ENCODE measurements at places on chromosomes 3 and 15.

GRCh38 chr3:185308126-185308754, 54.4 kb upstream of the EHHADH start:
- DNase-seq, result peak; percentile 55

- DNase-seq, result no peak
These were observed 57.9 kb downstream of the RLBP1 start for GRCh38 chr15:89163271-89164055.

DNA sequence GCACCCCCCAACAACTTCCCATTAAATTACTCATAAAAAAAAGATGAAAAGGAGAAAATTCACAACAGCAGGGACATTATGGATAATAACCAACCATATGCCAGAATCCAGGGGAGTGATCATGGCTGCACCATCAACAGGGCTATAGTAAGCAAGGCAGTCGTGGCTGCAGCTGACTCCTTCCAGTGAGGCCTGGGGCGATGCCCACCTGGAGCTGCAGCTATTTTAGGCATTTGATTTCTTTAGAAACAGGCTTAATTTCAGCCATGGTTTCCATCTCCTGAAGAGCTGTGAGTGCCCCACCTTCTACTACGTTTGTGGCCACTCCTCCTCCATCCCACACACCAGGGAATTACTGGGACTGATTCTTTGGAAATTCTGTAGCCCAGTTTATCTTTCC, 84.0 kb downstream of the MINAR1 start:
- no peak for DNase-seq

DNA sequence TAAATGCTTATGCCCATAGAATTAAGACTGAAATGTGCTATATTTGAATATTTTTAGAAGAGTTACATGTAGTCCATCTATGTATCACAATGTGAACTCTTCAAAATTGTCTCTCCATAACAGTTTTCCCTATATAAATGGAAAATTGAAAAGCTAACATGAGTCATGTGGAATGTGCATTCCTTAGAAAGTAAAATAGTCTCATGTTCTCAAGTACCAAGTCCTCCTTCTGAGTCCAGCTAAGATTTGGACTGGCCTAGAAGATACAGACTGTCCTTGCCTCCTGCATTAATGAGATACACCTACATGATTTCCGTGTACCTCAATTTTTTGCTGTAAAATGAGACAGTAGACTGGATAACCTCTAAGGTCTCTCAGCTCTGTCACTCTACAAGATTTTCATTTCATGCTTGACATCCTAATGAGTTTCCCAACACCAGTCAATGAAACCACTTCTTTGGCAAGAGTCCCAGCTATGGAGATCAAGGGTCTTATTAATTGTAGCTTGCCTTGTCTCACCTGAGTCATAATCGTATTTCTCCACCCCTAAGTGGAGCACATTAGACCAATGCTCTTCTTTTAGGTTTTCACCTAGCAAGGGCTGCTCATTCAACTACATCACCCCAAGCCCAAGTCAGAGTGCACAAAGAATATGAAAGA, 350.6 kb upstream of the IL12A start:
- DNase-seq, result no peak

DNA sequence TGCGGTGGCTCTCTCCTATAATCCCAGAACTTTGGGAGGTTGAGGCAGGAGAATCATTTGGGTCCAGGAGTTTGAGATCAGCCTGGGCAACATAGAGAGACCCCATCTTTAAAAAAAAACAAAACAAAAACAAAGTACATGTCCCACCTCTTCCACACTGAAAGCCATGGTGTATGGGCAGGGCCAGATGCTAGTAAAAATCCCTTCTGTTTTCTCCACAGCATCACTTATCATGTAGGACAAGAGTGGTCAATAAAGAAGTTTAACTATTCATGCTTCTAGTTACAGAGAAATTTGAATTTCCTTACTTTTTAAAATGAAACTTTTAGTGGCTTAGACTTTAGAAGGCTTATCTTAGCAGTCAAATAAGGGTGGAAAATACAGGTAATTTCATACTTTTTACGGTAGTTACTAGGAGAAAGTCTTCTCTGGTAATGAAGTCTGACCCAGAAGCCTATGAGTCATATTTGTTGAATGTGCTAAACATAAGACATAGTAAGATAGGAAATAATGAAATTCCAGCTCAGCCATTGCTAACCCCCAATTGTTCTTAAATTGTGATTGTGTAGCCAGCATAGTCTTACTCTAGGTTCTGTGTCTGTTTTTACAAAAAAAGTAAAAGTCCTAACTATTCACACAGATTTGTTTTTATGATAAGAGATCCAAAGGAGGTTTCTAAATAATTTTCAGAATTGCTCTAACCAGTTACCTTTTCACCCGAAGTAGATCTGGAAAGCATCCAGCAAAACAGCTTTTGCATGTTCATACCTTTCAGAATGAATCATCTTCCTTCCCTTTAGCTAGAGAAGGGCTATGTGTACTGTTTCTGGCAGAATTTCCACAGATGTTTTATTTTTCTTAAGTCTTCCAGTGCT, 16.4 kb upstream of the ZNF609 start:
- DNase-seq, result no peak

GRCh38 chr15:27583651-27584050, 515.5 kb downstream of the OCA2 start:
- no peak for DNase-seq

DNA sequence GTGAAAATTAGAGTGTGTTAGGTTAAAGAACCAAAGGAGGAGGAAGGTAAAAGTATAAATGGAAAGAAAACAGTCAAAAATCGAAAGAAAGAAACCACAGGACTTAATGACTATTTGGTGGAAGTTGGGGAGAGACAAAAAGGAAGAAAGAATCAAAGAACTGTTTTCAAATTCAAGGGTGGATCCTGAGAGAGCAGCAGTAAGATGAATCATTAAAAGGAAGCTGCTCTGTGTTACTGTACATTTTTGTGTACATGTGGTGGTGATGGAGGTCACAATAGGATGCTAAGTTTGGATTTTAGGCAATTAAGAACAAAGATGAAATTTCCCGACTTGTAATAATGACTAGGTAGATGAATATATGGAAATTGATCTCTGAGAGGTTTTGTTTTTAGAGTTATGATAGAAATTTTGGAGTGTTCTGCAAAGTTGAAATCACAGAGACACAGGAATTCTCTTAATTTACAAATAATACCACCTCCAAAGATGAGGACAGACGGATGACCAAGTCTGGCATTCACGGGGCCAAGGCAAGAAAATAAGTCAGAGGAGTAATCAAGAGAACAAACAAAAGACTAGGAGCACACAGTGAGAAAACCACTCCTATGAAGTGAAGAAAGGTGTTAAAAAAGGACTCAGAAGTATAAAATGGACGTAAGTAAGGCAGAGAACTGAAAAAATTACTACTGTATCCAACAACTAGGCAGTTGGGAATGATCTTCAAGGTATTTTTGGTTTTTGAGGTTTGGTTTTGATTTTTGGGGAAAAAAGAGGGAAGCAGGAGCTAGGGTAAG, 7.1 kb downstream of the DHX36 start:
- no peak for DNase-seq

DNA sequence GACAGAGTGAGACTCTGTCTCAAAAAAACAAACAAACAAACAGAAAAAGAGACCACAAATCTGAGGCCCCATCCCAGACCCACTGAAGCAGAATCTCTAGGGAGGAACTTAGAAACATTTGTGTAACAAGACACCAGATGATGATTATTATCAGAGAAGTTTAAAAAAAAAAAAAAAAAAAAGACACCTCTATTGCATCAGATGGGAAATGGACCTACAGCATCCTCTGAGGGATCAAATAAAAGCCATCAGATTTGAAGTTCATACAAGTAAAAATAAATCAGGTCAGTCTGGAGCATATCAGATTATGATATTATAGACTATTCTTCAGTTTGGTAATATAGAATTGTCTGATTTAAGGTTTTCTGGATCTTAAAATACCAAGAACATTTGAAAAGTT, 21.9 kb upstream of the LIPC start:
- DNase-seq, result no peak

DNA sequence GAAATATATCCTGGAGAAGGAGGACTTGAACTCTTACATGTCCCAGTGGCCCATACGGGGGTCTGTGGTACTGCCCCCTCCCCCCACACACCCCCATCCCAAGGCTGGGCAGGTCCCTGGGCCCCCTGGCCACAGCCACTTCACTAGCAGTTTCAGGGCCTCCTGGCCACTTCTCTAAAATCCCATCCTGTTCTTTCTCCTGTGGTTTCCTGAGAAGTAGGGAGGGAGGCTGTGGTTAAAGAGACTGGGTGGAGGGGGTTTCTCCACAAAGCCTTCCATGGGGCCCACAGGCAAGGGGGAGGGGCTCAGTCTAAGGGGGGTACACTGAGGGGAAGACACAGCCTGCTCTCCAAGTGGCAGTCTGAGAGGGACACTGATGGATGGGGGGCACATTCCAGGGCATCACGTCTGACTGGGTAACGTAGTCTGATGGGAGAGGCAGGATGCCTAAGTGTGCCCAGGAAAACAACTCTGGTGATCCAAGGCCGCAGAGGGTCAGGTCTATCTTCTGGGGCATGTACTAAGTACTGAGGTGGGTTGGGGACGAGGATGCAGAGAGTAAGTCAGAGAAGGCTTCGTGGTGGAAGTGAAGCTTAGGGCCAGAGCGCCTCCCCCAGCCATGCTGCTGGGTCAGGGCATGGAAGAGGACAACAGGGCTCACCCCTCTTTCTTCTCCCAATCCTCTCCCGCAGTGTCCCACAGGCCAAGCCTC, 48.0 kb upstream of the C15orf39 start:
- DNase-seq, result peak; percentile 52

DNA sequence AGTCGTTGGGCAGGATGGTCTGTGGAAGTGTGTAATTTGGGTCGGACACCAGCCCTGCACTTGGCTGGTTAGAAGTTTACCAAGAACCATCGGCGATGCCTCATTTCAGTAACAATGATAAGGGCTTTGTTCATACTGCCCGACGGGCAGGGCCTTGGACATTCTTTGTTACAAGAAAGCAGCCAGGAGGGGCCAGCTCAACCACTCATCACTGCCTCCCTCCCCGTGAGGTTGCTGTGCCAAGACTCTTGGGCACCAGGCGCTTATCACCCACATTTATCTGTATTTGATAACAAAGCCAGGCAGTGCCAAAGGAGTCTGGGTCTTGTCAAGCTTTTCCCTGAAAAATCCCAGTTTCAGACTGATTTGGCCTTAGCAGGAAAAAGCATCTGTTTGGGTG, 235.0 kb downstream of the ADAMTS17 start:
- no peak for DNase-seq

DNA sequence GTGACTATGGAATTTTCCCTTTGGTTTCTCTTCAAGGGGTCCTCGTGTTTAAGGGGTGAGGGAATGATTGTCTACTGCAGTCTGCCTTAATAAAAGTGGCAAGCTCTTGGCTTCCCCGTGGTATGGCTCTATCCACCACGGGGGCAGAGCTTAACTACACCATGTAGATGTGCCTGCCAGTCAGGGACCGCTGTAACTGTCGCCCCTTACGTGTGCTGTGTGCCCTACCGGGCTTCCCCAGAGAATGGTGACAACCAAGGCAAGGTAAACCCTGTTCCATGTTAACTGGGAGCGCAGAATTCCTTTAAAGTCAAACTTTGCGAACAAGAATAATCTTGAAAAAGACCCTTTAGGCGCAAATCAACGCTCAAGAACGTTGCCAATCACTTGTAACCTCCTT, 966 bp upstream of the C3orf80 start:
- DNase-seq, result no peak

- no peak for DNase-seq
These were observed 33.1 kb downstream of the CEP152 start for GRCh38 chr15:48777645-48778330.

DNA sequence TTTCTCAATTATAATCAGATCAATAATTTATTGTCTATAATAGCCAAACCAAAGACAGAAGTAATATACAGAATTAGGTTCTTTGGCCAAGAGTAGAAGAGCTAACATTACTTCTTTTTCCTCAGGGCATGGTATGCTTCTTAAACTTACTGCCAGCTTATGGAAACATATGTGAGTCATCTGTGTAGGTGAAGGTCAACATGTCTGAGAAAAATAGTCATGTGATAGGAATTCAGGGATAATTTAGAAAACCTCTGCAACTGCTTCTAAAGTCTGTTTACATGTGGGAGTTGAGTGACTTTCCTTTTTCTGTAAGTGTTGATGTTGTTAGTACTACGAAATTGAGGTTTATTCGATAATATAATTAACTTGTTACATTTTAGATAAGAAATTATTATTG, 19.2 kb upstream of the MAP6D1 start:
- no peak for DNase-seq

GRCh38 chr3:31408720-31409119, 124.0 kb upstream of the STT3B start:
- DNase-seq, result no peak

DNA sequence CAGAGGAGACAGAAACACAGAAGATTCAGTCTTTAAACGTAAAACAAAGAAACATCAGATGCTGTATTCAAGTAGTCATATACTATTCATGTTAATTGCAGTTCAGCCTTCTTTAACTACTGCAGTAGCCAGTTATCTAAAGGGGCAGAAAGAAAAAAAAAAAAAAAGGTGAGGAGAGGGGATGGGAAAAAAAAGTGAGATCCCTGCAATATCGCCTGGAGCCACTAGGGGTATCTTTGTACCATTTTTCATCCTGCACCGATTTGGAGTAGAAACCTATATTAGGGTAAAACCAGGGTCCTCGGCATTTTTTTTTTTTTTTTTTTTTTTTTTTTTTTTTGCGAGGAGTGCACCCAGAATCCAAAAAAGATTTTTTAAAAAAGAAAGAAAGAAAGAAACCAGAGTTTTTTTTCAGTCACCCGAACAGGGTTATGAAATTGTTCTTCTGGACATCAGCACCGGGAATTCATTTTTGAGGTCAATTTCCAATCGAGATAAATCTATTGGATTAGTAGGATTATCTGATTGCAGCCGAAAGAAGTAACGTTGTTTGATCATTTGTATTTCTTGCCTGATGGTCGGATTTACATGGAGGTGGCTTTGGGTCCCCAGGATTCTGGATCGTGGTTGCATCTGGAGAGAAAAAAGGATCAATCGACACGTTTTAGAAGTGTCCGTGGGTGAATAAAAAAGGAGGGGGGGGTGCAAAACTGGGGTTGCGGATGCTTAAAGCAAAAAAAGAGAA, 186.7 kb downstream of the NLGN1 start:
- peak; percentile 18 for DNase-seq

DNA sequence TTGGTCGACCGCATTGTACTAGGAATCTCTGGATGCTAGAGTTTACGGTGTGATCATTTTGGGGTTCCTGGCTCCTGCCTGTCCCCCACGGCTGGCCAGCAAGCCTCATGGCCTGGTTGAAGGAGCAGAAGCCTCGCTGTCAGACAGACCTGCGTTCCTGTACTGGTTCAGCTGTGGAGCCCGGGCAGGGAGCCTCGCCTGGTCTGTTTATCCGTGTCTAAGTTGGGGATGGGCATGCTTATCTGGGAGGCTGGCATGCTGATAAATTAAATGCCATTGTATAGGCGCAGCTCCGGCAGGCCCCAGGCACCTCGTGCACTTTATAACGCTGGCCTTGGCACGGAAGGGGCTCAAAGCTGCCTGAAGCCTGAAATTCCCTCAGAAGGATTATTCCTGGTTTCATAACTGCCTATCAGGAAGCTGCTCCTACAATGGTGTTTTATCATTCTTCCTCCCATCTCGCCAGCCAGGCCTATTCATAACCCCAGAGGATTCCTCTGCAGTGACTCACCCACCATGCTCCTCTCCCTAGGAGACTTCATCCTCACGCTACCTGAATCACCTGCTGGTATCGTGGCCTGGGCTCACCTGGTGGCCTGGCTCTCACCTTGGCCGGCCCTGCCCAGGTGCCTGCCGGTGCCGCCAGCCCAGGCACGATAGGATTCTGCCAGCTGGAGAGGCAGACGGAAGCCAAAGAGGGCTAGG, 110.9 kb downstream of the ASB7 start:
- DNase-seq, result no peak
